HS-5 (cell line): ENCODE measurements at places on chromosomes 7 and 10.
A peak's percentile ranks its signal among the peaks of the same experiment; 100 is the strongest.

GRCh38 chr7:124718032-124718766, 47.4 kb downstream of the GPR37 start:
- DNase-seq = no peak

DNA sequence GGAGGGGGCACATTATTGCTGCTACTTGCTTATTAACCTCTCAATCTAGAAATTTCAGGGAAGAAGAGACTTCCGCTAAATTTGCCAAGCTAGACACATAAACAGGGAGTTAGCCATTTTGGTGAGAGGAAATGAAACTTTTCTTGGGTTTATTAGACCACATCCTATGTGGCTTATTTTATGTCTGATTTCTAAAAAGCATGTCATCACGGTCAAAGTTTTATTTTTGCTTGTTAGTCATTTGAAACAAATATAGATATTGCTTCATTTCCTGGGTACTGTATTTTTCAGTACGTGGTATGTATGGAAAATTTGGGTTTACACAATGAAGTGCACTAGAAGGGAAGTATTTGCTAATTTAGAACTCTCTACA, 144.1 kb downstream of the TCF7L2 start:
- DNase-seq = peak; percentile 57

- DNase-seq = no peak
These were observed 58.0 kb downstream of the AHCYL2 start for GRCh38 chr7:129282865-129283264.

- no peak for DNase-seq
These were observed 452.1 kb downstream of the TCERG1L start for GRCh38 chr10:130859427-130859826.

DNA sequence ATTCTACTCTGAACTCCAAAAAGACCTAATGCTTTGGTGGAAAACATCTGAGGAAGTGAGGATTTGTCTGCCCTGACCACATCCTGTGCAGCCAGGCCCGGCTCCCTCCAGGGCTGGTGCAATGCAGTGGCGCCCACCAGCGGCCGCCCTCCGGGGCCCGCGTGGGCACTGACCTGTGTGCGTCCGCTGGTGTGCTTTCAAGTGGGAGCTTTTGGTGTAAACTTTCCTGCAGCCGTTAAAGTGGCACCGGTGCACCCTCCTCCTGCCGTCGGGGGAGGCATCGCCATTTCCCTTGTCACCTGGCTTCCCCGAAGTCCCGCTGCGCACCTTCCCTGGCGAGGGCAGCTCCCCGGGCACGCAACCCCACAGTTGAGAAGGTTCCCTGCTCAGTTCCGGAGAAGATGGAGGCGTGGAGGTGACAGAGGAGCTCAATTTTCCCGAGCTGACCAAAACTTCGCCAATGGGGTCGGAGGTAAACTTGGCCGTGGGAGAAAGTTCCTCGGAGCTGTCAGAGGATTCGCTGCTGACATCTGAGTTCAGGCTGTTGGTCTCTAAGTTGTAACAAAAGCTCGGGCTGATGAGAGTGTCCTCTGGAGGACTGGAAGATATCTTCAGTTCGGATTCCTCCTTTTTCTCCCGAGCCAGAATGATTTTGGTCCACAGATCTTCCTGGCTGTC, 3.4 kb downstream of the KLF6 start:
- no peak for DNase-seq

DNA sequence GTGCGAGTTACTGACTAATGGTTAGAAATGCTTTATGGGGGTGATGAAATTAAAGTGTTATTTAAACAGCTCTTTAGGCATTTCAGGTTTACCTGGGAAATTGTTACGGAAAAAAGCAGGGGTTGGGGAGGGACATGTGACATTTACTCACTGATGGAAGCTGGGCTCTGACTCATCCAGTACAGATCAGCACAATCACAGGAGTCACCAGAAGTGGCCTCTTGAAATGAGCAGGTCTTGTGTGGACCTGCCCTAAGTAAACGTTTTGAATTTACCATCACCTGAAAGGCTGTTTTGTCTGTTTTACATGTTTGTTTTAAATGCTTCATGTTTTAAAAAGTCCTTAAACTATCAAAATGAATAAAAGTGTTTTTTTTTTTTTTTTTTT, 2.3 kb downstream of the GLRX3 start:
- DNase-seq = no peak

DNA sequence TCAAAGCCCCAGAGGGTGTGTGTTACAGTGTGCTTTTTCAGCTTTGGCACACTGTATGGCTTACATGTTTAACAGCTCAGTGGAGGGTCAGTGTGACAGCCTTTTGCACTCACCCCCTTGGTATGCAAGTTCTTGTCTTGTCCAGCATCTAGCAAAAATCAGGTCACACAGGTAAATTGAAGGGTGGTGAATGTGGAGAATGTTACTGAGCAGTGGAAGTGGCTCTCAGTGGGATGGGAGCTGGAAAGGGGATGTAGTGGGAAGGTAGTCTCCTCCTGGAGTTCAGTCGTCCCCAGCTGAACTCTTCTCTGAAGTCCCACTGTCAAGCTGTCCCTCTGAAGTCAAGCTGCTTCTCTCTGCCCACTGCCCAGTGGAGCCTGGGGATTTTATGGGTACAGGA, 21.0 kb upstream of the C10orf90 start:
- no peak for DNase-seq

DNA sequence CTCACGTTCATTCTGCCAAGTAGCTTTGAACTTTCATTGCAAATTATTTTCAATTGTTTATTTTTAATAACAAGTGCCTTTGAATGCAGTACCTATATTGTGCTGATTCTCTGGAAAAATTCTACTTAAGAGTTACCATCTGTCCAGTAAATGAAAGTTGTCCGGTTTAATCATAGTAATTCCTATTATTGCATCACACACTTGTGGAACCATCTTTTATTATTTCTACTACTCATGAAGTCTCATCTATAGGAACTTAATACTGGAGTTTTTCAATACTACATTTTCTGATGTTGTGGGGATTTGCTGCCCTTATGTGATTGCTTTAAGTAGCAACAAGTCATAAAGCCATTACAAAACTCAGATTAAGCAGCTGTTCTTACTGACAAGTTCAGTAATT, 16.5 kb upstream of the SKAP2 start:
- DNase-seq = no peak

GRCh38 chr10:84530724-84531325, 202.4 kb downstream of the CCSER2 start:
- no peak for DNase-seq

DNA sequence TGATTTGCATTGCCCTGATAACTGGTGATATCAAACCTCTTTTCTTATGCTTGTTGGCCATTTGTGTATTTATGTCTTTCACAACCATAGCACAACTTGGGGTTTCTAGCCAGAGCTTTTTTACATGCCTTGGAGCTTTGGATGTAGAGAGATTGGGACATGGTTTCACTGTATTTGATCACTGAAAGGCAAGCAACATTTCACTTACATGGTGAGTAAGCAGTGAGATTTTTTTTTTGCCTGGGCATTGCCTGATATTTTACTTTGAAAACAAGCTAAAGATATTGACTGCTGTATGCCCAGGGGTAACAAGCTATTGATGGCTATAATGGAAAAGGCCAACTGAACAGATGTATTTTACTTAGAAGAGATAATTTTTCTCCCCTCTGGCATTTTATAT, 259.0 kb downstream of the PHTF2 start:
- DNase-seq = no peak

- DNase-seq = no peak
These were observed 57.5 kb downstream of the HDAC9 start for GRCh38 chr7:18552943-18553604.

DNA sequence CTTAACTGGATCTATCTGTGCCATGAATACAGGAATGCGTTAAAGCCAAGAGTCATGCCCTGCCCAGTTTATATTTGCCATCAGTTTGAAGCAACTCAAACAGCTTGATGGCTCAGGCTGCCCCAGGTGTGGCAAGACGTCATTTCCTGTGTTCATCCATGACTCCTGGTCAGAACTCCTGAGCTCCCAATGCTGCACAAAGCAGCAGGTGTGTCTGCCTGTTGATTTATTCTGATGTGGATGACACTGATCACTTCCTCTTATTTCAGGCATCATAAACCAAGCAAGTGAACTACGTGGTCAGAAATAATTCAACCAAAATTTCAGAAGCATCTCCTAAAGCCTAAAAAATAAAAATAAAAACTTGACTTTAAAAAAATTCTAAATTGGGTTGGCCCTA, 68.5 kb downstream of the EZH2 start:
- no peak for DNase-seq

DNA sequence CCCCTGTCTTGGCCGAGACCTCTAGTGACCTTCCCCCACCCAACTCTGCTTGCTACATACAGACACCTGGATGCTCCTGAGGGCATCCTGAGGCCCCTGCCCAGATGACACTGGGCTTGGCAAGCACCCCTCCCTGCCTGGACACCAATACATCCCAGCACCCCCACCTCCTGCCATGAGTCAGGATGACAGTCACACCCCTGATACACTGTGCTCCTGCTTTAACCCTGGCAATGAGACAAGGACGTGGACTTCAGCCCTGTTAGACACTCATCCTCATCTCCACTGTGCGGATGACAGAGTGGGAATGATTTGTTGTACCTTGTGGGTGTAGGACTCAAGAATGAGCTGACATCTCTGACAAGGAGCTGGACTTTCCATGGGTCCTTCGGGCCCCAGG, 186.3 kb upstream of the ADCY1 start:
- DNase-seq = no peak

DNA sequence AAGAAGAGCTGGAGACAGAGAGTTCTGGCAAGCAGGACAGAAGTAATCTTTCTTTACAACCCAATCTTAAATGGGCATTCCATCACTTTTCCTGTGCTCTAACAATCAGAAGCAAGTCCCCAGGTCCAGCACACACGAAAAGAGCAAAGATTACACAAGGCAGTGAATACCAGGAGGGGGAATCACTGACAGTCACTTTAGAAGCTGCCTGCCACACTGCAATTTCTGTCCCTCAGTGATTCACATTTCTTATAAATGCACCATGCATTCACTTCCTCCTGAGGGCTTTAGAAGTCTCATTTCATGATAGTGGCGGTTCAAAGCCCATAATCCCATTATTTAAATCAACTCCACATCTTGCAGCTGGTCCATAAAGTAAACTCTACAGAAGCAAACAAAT, 362.5 kb downstream of the POM121L12 start:
- DNase-seq = no peak

GRCh38 chr10:23676296-23676695, 237.4 kb downstream of the OTUD1 start:
- no peak for DNase-seq

DNA sequence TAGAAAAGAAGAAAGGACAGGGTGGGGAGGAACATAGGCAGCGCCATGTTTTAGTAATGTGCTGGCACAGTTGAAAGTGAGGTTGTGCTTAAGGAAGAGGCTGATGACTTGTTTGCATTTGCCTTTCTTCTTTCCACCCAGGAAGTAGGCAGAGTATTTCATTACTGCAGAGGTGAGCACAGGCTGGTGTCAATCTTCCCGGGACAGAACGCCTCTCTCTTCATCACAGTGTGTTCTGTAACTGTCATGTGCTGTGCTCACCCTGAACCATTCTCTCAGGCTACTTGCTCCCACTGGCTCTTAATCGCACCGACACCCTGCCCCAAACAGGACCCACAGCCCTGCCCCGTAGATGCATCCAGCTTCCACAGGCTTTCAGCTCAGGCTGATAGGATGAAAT, 135.8 kb upstream of the YAE1 start:
- no peak for DNase-seq

- DNase-seq = no peak
These were observed 190.0 kb upstream of the CACNA2D1 start for GRCh38 chr7:82633592-82633991.

DNA sequence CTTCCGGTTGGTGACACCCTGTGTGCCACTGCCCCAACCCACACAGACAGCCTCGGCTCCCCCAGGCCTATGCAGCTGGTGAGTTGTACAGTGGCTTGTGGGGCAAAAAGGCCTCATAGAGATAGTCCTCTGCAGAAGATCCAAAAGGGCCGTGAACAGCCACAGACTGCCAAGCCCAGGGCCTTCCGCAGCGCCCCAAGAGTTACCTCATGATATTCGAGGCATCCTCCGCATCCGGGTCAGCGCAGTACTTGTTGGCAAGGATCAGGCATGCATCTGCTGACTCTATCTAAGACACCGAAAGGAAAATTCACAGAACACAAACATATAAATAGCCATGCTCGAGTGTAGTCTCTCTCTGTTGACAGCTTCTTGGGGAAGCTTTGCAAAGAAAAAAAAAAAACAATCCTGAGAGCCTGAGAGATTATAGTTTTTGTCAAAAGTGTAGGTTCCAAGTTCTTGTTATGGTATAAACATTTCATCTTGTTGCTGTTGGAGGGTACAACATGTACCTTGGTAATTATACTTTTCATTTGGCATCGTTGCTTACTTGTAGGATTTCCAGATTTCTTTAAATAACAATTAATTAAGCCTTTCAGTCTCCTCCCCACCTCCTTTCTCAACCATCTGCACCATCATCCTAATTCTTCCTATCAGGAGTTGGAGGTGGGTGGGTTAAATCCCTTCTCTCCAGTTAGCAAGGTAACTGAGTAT, 553.0 kb downstream of the KCNMA1 start:
- no peak for DNase-seq

DNA sequence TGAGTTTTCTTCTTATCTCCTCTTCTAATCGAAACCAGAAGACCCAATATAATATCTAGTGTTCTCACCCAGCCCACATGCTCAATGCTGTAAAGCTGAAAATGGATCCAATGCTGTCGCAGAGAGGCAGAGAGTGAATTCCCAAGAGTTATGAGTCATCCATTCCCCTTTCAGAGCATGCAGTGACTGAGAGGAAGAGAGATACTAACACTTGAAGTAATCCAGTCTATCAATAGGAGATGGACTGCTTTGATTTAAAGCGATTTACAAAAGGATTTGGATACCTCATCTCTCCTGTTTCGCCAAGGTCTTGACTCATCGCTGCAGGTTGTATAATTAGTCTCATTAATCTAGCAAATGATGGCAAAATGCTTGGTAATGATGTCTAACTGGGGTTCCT, 41.5 kb upstream of the PRKCQ start:
- DNase-seq = no peak

GRCh38 chr7:140661124-140661523, 11.6 kb upstream of the ADCK2 start:
- no peak for DNase-seq

- DNase-seq = no peak
These were observed 274.6 kb downstream of the TNS3 start for GRCh38 chr7:47307311-47307710.

DNA sequence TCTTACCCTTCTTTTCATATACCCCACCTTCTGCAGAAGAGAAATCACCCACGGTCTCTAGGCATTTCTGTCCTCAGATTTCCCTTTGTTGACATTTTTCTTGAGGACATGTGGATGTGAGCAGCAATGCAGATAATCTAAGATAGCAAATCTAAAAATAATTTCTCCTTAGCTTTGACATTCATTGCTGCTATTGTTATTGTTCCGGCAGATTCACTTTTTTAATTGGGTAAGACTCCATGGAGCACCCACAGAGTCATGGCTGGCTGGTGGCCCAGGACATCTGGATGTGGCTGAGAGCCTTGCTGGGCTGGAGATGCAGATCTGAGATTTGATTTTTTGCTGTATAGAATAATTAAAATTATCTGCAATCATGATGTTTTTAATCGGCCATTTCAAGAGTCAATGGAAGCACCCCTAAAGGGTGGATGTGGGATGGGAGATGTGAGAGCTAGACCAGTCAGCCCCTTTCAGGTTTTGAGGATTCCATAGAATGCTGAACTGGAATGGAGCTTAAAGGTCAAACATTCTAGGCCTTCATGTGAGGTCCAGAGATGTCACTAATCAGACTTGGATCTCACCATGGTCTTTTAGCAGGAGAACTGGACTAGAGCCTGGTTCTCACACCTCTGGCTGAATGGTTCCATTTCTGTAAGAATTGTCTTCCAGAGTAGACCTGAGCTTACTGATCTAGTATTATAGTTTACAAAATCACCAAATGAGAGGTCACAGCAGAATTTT, 37.5 kb downstream of the TAS2R41 start:
- no peak for DNase-seq
